Cardiac muscle cell (in vitro differentiated cells and primary cell): ENCODE measurements at places on chromosomes 7 and 10. TPM values are rescaled to one million over a fixed set of nuclear protein-coding genes. Genes with fewer than 3 reads are reported as not detected.

GRCh38 chr7:131974671-131975070 lies 418.2 kb upstream of the PODXL start:
- H3K36me3 ChIP-seq = no peaks in the 10 kb centered on the region
- no peak overlapping the region for H3K27ac ChIP-seq
- H3K4me1 ChIP-seq = no peaks in the 10 kb centered on the region
- no peak overlapping the region for H3K4me3 ChIP-seq

DNA sequence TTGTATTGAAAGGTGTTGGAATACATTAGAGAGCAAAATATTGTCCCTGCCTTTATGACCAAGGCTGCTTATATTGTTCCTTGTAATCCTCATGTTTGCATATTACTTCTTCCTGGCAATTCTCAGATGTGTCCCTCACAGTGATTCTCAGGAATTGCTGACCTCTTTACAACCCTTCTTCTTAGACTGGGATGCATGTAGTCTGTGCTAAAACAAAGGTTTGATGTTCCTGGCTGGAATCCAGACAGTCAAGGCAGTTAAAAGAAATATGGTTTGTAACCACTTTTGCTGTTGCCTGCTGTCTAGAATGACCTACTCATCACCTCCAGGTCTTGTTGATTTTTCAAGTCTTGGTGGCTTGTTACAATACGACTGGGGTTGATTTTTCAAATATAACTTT lies 367.6 kb downstream of the HGF start:
- H3K36me3 ChIP-seq = no peaks in the 10 kb centered on the region
- H3K27ac ChIP-seq = no peak overlapping the region
- peak; percentile 44 for DNase-seq
- H3K4me3 ChIP-seq = no peak overlapping the region
- no peaks in the 10 kb centered on the region for H3K27me3 ChIP-seq

GRCh38 chr7:3349126-3349525 lies 48.1 kb downstream of the SDK1 start:
- H3K4me3 ChIP-seq = no peak overlapping the region
- DNase-seq = no peak
- H3K36me3 ChIP-seq = no peaks in the 10 kb centered on the region
- H3K4me1 ChIP-seq = no peaks in the 10 kb centered on the region

DNA sequence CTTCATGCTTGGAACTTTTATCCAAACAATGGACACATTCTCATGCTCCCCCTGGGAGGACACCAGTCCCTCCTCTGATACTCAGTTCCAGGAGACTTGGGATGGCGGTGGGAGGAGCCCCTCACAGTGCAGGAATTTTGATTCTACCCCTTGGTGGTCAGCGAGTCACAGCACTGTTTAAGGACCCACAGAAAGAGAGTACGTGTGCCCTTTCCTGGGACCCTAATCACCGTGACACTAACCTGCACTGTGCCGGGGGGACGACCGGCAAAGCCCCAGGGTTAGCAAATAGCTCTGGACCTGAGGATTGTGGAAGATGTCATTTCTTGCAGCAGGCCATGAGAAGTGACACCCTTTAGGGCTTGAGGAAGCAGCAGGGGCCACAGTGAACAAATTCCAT lies 10.4 kb downstream of the AFAP1L2 start:
- H3K27me3 ChIP-seq = no peaks in the 10 kb centered on the region
- no peaks in the 10 kb centered on the region for H3K4me1 ChIP-seq
- H3K36me3 ChIP-seq = no peaks in the 10 kb centered on the region
- no peak overlapping the region for H3K27ac ChIP-seq

- H3K27ac ChIP-seq = no peak overlapping the region
- peaks cover 5% of the 10 kb centered on the region for H3K4me1 ChIP-seq
- H3K27me3 ChIP-seq = no peaks in the 10 kb centered on the region
- no peak overlapping the region for H3K4me3 ChIP-seq
- peak; percentile 75 for DNase-seq
These were observed 27.3 kb downstream of the HYAL4 start for GRCh38 chr7:123871998-123872867.

GRCh38 chr7:101368422-101369165 lies 5.9 kb downstream of the COL26A1 start:
- H3K4me3 ChIP-seq = no peak overlapping the region
- H3K27ac ChIP-seq = no peak overlapping the region
- no peaks in the 10 kb centered on the region for H3K27me3 ChIP-seq
- no peaks in the 10 kb centered on the region for H3K36me3 ChIP-seq
- no peak for DNase-seq

DNA sequence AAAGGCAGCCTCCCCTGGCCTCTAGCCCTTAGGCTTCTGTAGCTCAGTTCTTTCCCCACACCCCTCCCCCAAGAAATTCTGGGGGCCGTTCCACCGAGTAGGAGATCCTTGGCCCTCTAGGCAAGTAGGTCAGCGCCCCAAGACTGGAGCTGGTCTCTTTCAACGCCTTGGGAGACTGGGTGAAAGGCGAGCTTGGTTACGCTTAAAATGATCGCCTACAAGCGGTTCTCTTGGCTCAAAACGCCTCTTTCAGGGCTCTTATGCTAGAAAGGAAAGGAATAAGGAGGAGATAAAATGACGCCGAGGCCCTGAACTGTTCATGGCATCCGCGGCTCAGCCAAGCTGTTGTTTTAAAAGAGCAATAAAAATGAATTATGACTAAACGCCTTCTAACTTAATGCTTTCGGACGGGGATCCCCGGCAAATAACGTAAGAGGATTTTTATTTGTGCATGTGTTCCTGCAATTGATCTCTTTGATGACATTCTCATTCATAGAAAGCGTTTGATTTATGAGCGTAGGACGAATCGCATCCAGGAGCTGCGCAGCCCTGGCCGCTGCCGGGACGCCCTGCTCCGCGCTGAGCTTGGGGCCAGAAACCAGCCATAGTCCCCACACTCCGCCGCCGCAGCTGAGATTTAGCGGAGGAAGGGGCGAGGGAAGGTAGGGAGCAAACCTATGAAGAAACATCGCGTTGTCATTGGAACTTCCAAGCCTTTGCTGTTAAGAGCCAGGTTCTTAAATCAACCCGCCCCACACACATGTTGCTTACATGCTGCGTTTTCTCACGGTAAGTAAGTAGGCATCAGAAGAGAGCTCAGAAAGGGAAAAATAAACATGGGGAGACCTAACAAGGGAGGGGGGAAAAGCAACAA lies 3.0 kb upstream of the HOXA1 start:
- H3K36me3 ChIP-seq = no peaks in the 10 kb centered on the region
- no peak overlapping the region for H3K27ac ChIP-seq
- no peak overlapping the region for H3K4me3 ChIP-seq
- DNase-seq = no peak
- H3K4me1 ChIP-seq = no peaks in the 10 kb centered on the region

NACAD gene
- polyA plus RNA-seq = 1.3 and 1.4 TPM in 2 replicates

ARID5B gene
- 4.3 and 7.8 TPM in 2 replicates for polyA plus RNA-seq
